Stimulated activated CD4-positive, alpha-beta T cell treated with anti-CD3 and anti-CD28 coated beads, Interleukin-4, amount 100 ng/mL, for 1 hour (primary cell): ENCODE measurements at places on chromosomes 4 and X.

DNA sequence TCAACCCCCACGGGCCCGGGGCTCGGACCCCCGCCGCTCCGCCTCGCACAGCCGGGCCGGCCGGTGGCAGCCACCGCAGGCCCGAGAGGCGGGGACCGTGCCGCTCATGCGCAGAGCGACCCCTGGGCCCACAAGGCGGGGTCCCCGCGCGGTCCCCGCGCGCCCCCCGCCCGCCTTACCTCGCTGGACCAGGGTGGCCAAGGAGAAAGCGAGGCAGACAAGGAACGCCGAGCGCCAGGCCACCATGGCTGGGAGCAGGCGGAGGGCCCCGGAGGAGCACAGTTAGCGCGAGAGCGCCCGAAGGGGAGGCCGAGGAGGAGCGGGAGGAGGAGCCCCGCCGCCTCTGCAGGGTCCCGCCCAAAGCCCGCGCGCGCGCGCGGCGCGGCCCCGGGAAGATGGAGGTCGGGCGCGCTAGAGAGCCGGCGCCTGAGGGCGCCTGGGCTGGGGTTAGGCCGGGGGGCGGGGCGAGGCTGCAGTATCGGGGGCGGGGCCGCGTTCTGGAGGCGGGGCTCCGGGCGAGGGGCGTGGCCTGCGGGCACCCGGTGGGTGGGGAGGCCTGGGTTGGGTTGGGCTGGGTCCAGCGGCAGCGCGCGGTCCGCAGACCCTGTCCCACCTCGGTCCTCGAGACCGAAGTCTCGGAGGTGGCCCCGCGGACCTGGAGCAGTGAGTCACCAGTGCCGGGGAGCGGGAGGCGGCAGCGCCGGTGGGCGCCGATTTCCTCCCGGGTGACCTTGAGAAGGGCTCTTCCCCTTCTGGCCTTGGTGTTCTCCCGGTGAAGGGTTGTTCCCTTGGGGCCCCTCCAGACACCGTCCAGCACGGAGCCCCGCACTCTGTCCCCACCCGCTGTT is at the start of gene CD99L2:
Gene CD99L2, minus strand, starts transcription at position 326 of the 848 bp plus-strand sequence. Its CDS starts 80 bp downstream, at position 246.
- DNase-seq = peak; percentile 90

DNA sequence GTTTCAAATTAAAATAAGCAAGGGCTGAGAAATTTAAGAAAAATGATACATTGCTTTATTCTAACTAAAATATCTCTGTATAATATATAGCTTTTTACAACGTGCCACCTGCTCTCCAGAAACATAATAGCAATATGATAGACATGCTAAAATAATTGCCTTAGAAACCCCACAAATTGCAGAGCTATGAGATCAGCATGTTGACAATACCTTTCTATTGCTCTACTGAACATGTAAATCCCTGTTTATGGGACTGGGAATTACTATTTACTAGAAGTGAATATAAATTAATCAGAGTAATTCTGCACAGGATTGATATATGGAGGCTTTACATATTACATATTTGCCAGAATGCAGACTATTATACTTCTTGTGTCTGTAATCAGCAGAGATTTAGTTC is 1831.1 kb upstream of the IGFBP7 start:
- DNase-seq = no peak

- no peak for DNase-seq
Measured at GRCh38 chr4:5940470-5941203, 47.8 kb upstream of the CRMP1 start.

DNA sequence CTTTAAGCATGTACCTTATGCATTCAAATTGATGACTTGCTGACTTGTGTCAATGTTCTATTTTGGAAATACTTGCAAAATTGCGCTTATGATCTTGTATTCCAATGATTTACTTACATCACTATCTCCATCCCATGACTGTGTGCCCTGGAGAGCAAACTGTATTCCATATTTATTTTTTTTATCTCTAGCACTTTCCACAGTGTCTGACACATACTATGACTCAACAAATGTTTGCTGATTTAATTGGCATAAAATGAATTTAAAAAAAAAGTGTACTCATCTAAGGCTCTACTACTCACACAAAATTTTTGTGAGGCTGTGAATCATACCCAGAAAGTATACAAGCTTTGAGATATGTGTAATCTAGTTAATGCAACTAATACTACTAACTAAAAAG is 1066.8 kb upstream of the ADGRL3 start:
- no peak for DNase-seq

DNA sequence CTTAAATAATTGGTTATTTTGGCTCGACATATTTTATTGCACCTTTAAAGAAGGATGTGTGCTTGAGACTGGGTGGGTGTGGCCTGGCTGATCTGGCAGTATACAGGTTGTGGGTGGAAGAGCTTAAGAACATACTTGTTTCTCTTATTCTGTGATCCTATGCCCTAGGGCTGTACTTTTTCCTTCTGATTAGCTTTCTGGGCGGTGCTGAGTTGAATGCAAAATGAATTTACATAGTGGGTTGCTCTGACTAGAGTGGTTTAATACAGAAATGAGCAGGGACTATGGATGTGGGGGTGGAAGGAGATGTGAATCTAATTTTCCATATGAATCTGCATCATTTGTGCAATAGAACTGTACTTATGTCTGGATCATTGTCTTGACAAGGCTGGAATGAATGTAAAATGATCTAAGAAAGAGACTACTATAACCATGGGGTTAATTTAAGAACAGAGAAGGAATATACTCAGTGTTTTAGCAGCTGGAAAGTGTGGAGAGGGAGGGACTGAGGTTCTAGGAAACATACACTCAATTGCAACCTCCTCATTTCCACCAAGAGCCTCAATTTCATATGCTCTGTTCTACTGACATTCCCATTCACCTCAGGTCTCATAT is 73.7 kb downstream of the RLIM start:
- DNase-seq = no peak

DNA sequence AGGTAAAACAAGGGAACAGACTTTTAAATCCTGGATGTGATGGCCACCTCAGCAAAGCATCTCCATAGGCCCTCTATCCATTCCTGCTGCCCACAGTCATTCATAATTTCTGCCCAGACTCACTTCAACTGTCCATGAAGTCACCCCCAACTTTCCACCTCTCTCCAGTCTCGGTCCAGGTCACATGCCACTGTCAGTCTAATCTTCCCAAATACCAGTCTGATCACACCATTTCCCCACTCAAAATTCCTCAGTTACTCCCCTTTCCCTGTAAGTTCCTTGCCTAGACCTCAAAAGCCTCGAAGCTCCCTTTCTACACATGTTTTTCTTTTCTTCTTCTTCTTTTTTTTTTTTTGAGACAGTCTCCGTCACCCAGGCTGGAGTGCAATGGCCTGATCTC is 51.2 kb upstream of the HOPX start:
- no peak for DNase-seq

- DNase-seq = no peak
Measured at GRCh38 chr4:116866106-116866505, 219.3 kb downstream of the TRAM1L1 start.

GRCh38 chr4:23337292-23337691 is 552.6 kb downstream of the PPARGC1A start:
- no peak for DNase-seq

GRCh38 chrX:22800360-22800759 is 199.4 kb upstream of the DDX53 start:
- DNase-seq = no peak

DNA sequence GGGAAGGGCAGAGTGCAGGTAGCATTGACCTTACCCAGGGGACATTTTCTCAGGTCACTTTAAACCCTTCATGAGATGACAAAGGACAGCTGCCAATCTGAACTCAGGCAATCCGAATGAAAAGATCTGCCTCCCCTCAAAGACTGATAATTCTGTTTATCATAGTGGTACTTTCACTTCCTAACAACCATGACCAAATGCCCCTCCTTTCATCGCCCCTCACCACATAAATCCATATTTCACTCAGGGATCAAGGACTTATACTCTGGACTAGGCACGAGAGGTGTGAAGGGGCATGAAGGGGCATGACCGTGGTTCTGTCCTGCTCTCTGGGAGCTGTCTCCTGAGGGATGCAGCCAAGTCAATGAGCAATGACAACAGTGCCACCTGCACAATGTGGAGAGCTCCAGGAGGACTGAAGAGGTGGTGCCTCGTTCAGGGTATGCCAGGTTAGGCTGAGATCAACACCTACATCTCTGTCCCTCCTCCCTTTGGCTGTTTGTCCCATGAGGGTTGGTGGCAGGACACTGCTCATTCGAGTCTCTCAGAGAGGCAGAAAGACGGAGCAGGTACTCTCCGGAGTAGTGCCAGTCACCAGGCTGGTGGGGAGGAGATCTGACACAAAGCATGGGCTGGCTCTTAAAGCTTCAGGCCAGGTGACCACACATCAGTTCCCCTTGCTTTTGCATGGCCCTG is 12.5 kb downstream of the HS3ST1 start:
- DNase-seq = no peak

DNA sequence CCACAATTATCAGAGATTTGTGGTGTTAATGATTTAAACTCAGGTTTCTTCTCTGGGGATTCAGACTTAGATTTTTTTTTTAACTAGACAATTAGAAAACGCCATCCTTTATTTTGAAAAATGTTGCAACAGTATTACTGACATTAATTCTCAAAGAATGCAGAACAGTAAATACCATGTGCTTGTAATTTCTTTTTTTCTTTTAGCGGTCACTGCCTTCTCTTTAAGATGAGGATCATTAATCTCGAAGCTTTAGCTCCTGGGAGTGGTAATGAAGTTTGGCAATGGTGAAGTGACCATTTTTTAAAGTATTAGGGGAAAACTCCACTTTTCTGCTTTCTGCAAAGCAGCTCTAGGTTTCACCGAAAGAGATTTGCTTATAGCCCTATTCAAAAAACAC is 164.0 kb upstream of the MBNL3 start:
- no peak for DNase-seq

- no peak for DNase-seq
Measured at GRCh38 chrX:17067534-17067933, 121.1 kb downstream of the REPS2 start.

DNA sequence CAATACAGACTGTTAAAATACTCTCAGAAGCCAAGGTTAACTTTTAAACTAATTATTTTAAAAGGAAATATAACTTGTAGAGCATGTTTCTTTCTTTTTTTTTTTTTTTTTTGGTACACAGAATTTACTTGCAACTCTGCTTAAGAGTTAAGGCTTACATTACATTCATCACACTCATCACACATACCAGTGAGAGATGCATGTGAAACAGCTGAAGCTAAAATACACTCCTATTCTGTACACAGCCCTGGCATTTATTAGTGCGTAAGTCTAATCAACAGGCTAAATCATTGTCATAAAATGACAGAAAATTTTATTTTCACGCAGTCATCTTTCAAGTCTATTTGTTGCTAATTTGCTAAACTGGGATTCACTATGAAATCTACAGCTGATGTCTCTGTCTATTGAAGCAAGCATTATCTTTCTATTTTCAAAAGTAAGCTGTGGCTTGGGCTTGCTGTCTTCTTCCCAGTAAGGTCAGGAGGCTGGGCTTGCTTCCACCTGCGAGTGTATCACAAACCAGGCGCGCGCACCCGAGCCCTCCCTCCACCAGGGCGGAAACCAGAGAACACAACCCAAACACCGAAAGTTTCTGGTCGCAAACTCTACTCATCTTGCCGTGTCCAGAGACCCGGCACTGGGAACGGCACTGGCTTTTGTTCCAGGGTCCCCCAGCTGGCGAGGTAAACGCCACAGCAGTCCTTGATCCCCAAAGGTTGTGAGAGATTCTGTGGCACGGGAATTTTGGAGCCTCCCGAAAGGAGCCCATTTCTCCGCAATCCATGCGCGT is 3.9 kb downstream of the MAML3 start:
- peak; percentile 63 for DNase-seq

- no peak for DNase-seq
Measured at GRCh38 chr4:85761803-85762528, 287.0 kb downstream of the ARHGAP24 start.

- no peak for DNase-seq
Measured at GRCh38 chrX:154779261-154779660, 16.6 kb downstream of the DKC1 start.

- peak; percentile 83 for DNase-seq
Measured at GRCh38 chr4:151015459-151016347, 619 bp upstream of the LRBA start.

DNA sequence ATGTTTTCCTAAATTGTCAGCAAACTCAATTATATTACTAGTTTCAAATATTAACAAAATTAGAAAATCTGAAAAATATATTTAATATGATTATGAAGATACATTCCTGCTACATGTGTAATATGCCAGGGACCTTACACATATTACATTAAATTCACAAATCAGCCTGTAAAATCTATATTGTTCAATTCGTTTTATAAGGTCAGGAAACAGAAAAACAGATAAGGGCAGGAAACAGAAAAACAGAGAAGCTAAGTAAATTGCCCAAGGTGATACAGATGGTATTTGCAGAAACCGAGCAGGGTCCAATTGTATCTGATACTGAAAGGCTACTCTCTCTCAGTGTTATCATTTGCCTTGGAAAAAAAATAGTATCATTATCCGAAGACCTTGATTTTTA is 739.0 kb downstream of the DMD start:
- no peak for DNase-seq

DNA sequence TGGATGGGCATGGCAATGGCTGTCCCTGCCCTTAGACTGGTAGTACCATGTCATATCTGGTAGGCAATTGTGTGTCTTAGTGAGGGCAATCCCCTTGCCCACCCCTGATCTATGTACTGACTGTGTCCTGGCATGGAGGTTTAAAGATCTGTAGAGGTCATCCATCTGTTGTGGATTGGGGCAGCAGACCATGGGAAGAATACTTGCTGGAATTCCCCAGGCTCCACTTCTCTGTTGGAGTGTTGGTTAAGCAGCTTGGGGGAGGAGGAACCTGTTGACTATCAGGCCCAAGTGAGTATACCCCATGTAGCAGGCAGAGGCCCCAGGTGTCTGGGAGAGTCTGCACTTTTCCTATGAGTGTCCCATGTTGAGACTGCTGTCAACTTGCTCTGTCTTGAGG is 246.7 kb upstream of the DIPK2B start:
- no peak for DNase-seq

GRCh38 chrX:150293311-150294013 is 69.7 kb upstream of the MAMLD1 start:
- DNase-seq = no peak

DNA sequence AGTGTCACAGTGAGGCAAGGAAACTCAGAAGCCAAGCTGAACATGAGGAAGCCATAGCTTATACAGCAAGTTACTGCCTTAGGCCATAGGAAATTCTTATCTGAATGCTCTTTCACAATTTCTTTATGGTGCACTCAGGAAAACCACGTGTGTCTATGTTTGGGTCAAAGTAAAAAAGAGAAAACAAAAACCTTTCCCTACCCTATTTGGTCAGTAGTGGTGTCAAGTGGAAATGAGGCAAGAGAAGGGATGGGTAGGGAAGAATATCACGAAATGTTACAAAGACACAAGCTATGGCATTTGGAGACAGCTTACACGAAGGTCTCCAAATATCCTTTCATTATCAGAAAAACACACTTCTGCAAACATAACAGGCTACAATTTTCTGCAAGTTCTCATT is 83.4 kb upstream of the INPP4B start:
- no peak for DNase-seq

DNA sequence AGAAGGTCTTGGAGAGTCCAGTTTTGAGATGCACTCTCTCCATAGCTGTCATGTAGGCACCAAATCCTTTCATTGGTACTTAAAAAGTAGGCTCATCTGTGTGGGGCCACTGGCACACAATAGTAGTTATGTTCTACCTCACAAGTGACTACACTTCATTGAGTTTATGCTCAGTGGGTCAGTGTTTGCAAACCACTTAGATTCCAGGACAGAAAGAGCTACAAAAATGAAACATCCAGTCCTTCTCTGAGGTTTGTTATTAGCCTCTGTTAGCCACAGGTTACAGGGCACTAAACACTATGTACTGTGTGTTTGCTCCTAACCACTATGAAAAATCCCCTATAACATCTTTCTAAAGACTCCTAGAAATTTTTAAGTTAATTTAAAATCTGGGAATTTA is 13.8 kb downstream of the RAB28 start:
- DNase-seq = no peak

GRCh38 chr4:154366956-154367355 is 124.6 kb downstream of the DCHS2 start:
- DNase-seq = no peak
